GM23248 (cell line): ENCODE measurements at places on chromosomes 6 and 20.
A peak's percentile ranks its signal among the peaks of the same experiment; 100 is the strongest.

- DNase-seq = no peak
These were observed 16.4 kb upstream of the NT5DC1 start for GRCh38 chr6:116084284-116084683.

GRCh38 chr6:125316621-125317020, 14.9 kb upstream of the HDDC2 start:
- no peak for DNase-seq

DNA sequence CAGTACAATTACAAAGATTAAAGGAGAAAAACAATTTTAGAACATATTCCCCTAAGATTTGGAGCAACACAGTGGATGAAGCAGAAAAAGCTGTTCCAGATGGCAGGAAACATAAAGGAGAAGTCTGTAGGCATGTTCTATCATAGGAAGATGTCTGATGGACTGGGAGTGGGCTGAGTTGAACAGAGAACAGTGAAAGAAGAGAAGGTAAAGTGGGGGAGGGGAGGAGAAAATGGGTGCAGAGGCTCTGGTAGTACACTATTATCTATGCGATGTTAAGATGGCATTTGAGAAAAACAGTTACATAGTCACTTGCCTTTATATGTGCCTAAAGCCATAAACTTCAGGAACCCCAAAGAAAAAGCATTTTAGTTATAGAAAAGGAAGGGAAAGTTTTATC, 4.2 kb upstream of the PHIP start:
- no peak for DNase-seq

GRCh38 chr6:104642871-104643270, 216.8 kb downstream of the HACE1 start:
- no peak for DNase-seq

GRCh38 chr6:148524471-148524882, 181.8 kb downstream of the SASH1 start:
- peak; percentile 88 for DNase-seq

DNA sequence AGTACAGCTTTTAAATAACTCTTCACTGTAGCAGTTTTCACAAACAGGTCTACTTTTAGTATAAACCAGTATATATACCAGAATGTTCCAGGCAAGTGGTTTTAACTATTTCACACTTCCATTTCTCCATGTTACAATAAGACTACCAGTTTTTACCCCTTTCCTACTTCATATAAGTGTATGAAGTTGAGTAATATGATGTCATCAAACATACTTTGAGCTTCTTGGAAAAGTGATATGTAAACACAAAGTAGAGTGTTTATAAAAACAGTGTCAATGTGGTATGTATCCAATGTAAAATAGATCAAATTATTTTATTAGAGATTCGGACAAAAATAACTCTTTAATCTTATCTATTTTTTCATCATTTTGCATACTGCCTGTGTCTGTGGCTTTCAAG, 2.5 kb upstream of the PAQR8 start:
- DNase-seq = no peak

GRCh38 chr6:125818772-125819260, 28.1 kb downstream of the NCOA7 start:
- DNase-seq = no peak
